ENCODE measurements at places on chromosomes 6 and 20.

GRCh38 chr6:159117046-159117445 is 52.2 kb upstream of the FNDC1 start:
- DNase-seq, result no peak

GRCh38 chr20:39021748-39022147 is 59.6 kb downstream of the DHX35 start:
- DNase-seq, result no peak

- DNase-seq, result no peak
These were observed 164.4 kb upstream of the KCNG1 start for GRCh38 chr20:51187261-51187660.

- no peak for DNase-seq
These were observed 216.8 kb upstream of the SGK1 start for GRCh38 chr6:134534708-134535149.

DNA sequence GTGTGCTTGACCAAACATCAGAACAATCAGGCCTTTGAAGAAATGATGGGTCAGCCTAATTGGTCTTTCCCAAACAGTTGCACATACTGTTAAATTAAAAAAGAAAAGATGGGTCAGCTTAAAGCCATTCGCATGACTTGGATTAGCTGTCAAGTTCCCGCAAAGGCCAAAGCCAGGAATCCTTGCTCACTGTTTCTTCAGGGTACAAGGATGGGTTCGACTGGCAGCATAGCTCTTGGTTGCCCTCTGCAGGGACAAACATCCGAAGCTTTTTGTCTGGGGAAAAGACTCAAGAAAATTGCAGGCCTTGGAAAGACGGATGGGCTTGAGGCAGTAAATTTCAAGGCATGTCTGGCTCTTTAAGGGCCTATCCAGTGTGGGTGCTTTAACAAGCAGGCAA is 168.0 kb downstream of the HDGFL1 start:
- DNase-seq, result peak; percentile 19

GRCh38 chr6:42045538-42046460 is 4.5 kb upstream of the TAF8 start:
- DNase-seq, result peak; percentile 81

GRCh38 chr6:30615219-30615957 is 1.7 kb downstream of the PPP1R10 start:
- DNase-seq, result peak; percentile 91

- peak; percentile 13 for DNase-seq
These were observed 690.6 kb downstream of the EPM2A start for GRCh38 chr6:145044641-145045246.

DNA sequence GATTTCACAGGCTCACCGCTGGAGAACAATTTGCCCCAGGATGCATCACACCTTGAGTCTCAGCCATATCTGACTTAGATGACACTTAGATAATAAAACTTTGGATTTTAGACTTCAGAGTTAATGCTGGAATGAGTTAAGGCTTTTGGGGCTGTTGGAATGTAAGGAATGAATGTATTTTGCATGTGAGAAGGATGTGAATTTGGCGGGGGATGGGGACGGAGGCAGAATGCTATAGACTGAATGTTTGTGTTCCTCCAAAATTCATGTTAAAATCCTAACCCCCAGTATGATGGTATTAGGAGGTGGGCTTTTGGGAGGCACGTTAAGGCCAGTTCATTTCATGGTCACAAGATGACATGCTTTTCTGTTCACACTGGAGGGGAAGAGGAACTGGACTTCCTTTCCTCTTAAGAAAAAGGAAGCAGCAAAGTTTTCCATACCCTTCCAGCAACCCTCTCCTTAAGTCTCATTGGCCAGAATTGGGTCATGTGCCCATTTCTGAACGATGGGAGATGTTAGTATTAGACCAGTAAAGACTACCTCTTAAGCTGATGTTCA is 5.8 kb upstream of the SRXN1 start:
- no peak for DNase-seq

DNA sequence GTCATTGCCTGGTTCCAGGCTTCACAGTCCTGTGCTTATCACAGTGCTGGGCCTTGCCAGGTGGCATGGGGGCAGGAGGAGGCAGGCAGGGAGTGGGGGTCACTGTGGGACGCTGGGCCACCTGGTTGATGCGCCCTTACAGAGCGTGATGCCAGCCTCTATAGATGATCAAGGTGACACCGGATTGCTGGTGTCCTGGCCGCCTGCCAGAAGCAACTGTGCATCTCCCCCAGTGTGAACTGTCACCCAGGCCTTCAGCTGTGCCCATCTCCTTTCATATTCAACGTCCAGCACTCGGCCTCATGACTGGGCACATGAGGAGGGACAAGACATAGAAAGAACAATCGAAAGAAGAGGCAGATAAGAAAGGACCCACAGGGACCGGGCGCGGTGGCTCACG is 318.9 kb downstream of the TAF4 start:
- no peak for DNase-seq

DNA sequence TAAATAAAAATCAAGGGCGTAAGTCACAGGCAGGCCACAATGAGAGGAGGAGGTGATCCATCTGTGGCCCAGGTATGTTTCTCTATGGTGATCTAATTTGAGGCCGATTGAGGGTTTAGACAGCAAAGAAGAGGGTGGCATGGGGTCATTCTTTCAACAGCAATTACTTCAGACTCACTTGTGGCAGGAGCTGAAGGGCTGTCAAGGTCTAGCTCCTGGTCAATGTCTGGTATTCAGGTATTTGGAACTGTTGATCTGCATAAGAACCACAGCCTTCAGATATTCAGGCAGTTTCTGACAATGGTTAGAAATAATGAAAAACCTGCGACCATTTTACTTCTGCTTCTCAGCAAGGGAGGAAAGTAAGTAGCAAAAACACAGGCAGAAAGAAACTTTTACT is 259.6 kb downstream of the FOXC1 start:
- no peak for DNase-seq

- no peak for DNase-seq
These were observed 144.3 kb upstream of the PRDM1 start for GRCh38 chr6:105941621-105942412.

DNA sequence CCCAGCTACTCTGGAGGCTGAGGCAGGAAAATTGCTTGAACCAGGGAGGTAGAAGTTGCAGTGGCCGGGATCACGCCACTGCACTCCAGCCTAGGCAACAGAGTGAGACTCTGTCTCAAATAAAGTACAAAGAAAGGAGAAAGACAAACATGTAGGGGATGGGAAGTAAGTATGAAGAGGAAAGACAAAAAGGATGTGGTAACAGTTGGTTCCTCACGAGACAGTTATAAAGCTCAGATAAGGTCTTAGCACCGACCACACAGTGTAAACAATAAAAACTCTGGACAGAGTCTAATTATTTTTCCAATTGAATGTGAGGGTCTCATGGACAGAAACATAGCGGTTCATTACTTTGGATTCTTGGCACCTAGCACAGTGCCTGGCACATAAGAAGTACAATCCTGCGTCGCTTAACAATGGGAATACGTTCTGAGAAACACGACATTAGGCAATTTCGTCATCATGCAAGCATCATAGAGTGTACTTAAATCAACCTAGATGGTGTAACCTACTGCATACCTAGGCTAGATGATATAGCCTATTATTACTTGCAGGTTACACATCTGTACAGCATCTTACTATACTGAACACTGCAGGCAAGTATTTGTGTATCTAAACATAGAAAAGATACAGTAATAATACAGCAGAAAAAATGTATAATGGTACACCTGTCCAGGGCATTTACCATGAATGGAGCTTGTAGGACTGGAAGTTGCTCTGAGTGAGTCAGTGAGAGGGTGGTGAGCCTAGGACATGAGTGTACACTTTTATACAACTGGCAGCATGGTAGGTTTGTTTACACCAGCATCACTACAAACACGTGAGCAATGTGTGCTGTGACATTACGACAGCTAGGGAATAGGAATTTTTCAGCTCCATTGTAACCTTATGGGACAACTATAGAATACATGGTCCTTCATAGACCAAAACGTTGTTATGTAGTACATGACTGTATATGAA is 38.2 kb downstream of the MBOAT1 start:
- no peak for DNase-seq

GRCh38 chr20:41499064-41499463 is 119.1 kb downstream of the CHD6 start:
- no peak for DNase-seq

DNA sequence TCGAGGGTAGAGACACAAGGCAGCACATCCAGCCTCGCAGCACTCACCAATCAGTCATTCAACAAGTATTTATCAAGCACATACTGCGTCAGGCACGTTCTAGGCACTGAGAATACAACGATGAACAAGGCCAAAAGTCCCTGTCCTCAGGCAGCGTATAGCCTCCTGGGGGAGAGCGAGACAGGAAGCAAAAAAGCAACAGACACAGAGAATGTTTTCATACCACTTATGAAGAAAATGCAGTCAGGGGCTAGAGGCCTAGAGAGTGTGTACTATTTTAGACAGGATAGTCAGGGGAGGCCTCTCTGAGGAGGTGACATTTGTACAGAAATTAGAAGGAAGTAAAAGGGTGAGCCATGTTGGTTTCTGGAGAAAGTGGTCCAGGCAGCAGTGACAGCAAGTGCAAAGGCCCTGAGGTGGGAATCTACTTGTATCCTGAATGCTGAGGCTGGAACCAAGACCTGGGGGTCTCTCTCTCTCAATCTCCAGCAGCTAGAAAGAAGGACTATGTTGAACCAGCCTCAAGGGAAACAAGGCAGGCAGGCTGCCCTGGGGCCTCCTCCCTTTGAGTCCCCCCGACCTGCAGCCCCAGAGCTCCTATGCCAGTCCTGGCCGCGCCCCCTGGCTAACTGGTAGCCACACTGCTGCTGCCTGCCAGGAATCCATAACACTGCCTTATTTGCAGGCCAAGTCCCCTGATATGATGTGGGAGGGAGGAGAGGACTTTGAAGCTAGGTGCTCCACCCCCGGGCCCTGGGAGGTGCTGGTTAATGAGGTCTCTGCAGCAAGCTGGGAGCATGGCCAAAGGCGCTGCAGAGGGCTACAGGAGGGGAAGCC is 151.2 kb downstream of the GRM4 start:
- no peak for DNase-seq

- no peak for DNase-seq
These were observed 203.0 kb downstream of the ZDHHC14 start for GRCh38 chr6:157584036-157584435.

GRCh38 chr6:170267688-170268087 is 23.2 kb downstream of the DLL1 start:
- no peak for DNase-seq

DNA sequence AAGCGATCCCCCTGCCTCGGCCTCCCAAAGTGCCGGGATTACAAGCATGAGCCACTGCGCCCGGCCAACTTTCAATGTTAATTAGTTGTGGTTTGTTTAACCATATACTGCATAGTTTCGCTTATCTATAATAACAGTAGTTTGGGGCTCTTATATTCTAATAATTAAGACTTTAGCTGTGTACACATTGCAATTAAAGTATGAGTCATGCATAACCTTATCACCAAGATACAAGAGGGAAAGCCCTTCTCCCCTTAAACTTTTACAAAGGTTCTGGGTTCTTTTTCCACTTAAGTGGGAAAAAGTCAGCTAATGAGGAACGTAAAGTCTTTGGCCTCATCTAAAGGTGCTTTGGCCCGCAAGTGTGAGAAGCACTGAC is 3.2 kb upstream of the MCCD1 start:
- DNase-seq, result no peak

DNA sequence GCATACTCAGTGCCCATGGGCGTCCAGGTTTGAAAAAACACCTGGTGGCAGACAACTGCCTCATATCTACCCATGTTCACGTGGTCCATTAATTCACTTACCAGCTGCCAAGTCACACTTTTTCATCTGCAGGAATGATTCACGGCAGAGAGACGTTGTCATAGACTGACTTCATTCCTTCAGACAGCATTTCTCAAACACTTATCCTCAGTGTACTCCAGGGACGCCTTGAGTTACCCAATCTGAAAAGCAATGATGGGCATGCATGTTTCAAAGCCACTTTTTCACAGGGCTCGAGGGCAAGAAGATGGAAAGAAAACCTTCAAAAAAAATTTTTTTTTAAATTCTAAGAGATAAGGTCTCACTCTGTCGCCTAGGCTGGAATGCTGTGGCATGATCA is 6.0 kb downstream of the MMP24OS start:
- DNase-seq, result no peak

GRCh38 chr6:13303668-13304017 is 24.7 kb downstream of the TBC1D7 start:
- DNase-seq, result peak; percentile 32

DNA sequence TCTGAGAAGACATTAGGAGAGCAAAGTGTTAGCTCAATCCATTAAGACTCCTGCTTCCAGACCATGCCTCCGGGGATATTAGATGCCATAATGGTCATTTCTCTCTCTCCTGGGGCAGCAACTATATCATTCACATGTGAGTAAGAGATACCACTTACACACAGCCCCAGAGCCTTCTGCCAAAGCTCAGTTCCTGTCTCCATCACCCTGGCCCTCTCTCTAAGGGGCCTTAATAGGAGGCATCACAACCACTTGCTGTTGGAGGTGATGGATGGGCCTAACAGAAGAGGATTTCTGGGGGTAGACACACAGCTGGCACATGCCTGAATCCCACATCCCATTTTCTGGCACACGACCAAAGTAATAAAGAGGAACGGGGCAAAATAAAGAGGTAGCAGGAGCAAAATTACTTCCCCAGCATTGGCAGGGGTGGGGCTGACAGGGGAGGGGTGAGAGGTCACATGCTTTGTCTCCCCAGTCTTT is 34.0 kb upstream of the VSTM2L start:
- no peak for DNase-seq

DNA sequence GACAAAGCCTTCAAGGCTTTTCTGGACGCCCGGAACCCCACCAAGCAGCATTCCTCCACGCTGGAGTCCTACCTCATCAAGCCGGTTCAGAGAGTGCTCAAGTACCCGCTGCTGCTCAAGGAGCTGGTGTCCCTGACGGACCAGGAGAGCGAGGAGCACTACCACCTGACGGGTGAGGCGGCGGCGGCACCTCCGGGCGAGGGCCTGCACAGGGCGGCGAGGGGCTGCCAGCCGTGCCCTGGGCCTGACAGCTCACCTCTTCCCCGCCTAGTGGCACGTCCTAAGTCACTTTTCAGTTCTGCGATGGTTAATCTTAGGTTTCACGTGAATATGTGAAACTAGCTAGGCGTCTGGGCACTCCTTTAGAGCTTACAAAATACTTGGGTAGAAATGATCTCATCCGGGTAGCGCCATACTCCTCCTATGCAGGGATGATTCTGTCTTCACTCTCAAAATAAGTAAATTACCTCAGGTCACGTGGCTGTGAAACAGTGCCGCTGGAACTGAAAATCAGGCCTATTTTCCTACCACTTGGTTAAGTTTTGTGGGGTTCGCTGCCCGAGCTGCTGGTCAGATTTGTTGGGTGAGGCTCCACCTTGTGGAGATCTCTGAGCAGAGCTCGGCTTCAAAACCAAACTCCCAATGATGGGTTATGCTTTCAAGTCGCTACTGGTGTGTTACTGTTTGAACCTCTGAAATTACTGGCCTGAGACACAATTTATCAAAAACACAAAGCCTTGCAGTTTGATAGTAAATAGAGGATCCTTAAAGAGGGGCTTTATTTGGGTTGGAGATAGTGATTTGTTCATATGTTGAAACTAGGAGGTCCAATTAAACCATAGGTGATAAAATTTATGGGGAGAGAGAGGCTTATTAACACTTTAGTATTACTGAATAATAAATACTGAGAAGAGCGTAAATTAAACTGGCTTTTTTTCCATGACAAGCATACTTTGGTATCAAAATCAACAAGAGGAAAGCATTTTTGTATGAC is 15.5 kb upstream of the CLDN20 start:
- peak; percentile 72 for DNase-seq

Data from astrocyte of the cerebellum (primary cell).